ENCODE measurements at places on chromosomes 3 and 15. TPM values are rescaled to one million over a fixed set of nuclear protein-coding genes. Genes with fewer than 3 reads are reported as not detected.

- peak overlapping the region; percentile 65 for H3K4me3 ChIP-seq
- peak overlapping the region; percentile 95 for H3K27ac ChIP-seq
- H3K27me3 ChIP-seq = no peaks in the 10 kb centered on the region
- DNase-seq = peak; percentile 93
Observed at GRCh38 chr3:50321336-50322114, 1.0 kb downstream of the HYAL2 start.

DNA sequence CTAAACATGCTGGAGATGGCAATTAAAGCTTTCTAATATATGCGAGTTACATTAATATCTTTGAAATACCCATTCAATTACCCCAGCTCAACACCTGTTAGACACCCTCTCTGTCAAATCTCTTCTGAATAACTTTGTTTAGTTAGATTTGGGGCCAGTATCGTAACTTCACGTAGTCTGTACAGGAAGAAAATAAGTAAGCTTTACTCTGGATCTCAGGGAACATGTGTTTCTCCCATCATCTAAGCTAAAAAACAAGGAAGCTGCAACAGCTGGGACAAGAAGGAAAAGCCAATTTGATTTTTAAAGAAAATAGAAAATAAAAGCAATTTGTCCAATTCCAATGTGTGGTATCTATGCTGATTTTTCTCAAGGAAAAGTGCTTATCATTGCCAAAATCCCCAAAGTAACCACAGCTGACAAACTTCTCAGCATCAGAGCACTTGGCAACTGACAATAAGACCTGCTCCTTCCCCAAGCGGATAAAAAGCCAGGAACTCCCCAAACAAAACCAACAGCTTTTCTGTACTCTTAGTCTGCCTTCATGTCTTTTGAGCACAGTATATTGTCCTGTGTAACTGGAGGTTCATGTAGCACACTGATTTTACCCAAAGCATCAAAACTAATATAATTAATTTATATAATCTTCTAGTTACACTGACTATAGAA is 279.1 kb downstream of the ZBTB20 start:
- DNase-seq = no peak
- H3K27ac ChIP-seq = no peak overlapping the region
- no peaks in the 10 kb centered on the region for H3K36me3 ChIP-seq
- no peaks in the 10 kb centered on the region for H3K27me3 ChIP-seq
- H3K4me3 ChIP-seq = no peak overlapping the region

DNA sequence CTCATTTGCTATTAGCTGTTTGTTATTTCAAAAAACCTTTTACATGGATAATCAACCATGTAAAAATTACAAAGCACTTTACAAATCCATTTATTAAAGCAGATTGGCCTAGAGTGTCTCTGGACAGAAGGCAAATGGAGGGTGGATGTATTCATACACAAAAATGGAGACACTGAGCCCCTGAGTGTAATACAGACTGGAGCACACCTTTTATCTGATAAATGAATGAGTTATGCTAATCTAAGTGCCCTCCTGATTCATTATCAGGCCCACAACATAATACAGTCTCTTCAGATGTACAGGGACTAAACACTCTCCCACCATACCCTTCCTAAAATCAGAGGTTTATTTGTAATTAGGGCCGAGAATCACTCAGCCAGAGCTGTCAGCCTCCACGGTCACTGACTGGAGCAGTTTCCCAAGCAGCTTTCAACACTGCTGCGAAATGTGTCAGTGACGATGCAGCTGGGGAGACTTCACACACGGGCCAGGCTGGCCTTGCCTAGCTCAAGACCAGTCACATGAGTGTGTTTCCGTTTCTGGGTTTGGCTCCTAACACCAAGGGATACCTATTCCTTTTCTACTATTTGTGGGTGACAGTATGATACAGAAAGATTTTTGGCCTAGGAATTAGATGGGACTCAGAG is 271.8 kb downstream of the ZIC1 start:
- no peaks in the 10 kb centered on the region for H3K4me1 ChIP-seq
- no peaks in the 10 kb centered on the region for H3K36me3 ChIP-seq
- H3K4me3 ChIP-seq = no peak overlapping the region
- no peak overlapping the region for H3K27ac ChIP-seq
- DNase-seq = no peak

GRCh38 chr3:122880173-122880572 is 85.3 kb downstream of the SLC49A4 start:
- no peak for DNase-seq
- H3K27ac ChIP-seq = no peak overlapping the region
- H3K36me3 ChIP-seq = no peaks in the 10 kb centered on the region
- H3K27me3 ChIP-seq = no peaks in the 10 kb centered on the region

- H3K4me3 ChIP-seq = no peak overlapping the region
- H3K4me1 ChIP-seq = peaks cover 4% of the 10 kb centered on the region
- no peaks in the 10 kb centered on the region for H3K27me3 ChIP-seq
- no peak overlapping the region for H3K27ac ChIP-seq
Observed at GRCh38 chr3:151037746-151038477, 47.6 kb upstream of the MED12L start.

GRCh38 chr3:58230876-58231552 is 6.6 kb upstream of the ABHD6 start:
- no peaks in the 10 kb centered on the region for H3K27me3 ChIP-seq
- no peak for DNase-seq
- H3K4me3 ChIP-seq = no peak overlapping the region

GRCh38 chr3:161576714-161577510 is 80.3 kb downstream of the OTOL1 start:
- no peak for DNase-seq
- no peaks in the 10 kb centered on the region for H3K27me3 ChIP-seq
- no peaks in the 10 kb centered on the region for H3K4me1 ChIP-seq
- no peaks in the 10 kb centered on the region for H3K36me3 ChIP-seq
- H3K4me3 ChIP-seq = no peak overlapping the region

DNA sequence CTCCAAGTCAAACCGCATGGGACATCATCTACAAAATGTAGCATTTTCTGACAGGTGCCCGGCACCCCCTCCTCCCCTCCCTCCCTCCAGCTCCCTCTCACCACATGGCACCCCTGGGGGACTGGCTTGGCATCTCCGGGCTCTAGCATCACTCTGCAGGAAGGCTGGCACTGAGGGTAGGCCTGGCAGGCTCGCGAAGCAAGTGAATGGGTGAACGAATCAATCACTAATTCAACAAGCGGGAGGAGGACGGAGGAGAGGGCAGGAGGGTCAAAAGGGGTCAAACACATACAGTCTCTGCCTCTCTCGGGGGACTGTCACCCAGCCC is 155.7 kb downstream of the NUP210 start:
- H3K4me1 ChIP-seq = no peaks in the 10 kb centered on the region
- H3K4me3 ChIP-seq = no peak overlapping the region
- H3K36me3 ChIP-seq = no peaks in the 10 kb centered on the region
- no peak overlapping the region for H3K27ac ChIP-seq

DNA sequence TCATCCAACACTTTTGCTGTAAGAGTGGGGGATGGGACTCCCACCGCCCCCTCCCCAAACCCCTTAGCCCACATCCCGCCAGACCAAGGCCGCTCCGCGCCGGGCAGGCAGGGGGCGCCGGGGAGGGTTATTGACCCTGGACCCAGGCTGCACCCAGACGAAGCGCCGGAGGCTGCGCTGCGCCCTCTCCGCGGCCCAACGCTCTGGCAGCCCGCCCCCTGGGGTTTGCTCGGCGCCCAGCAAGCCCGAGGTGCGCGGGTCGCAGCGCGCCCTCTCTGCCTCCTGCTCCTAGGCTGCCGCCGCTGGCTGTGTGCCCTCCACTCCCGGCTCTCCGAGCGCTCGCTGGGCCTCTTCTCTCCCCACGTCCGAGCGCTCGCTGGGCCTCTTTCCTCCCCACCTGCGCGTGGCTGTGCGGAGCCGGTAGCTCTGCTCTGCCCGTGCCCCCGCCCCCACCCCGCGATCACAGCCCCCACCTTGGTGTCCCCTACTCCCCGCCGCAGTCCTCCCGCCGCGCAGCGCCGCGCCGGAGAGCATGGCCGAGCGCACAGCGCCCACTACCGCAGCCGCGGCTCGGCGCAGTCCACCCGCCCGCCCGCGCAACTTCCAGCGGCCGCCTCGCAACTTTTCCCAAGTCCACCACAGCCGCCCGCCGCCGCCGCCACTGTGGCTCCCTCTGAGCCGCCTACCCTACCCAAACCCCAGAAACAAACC is 1.2 kb downstream of the MECOM start:
- no peak overlapping the region for H3K27ac ChIP-seq
- H3K4me1 ChIP-seq = peaks cover 8% of the 10 kb centered on the region
- H3K27me3 ChIP-seq = no peaks in the 10 kb centered on the region
- peak overlapping the region; percentile 42 for H3K4me3 ChIP-seq
- peak; percentile 48 for DNase-seq

- H3K36me3 ChIP-seq = no peaks in the 10 kb centered on the region
- H3K27me3 ChIP-seq = no peaks in the 10 kb centered on the region
- H3K4me3 ChIP-seq = no peak overlapping the region
- no peaks in the 10 kb centered on the region for H3K4me1 ChIP-seq
- DNase-seq = no peak
Observed at GRCh38 chr3:151285940-151286339, 7.6 kb upstream of the P2RY14 start.

DNA sequence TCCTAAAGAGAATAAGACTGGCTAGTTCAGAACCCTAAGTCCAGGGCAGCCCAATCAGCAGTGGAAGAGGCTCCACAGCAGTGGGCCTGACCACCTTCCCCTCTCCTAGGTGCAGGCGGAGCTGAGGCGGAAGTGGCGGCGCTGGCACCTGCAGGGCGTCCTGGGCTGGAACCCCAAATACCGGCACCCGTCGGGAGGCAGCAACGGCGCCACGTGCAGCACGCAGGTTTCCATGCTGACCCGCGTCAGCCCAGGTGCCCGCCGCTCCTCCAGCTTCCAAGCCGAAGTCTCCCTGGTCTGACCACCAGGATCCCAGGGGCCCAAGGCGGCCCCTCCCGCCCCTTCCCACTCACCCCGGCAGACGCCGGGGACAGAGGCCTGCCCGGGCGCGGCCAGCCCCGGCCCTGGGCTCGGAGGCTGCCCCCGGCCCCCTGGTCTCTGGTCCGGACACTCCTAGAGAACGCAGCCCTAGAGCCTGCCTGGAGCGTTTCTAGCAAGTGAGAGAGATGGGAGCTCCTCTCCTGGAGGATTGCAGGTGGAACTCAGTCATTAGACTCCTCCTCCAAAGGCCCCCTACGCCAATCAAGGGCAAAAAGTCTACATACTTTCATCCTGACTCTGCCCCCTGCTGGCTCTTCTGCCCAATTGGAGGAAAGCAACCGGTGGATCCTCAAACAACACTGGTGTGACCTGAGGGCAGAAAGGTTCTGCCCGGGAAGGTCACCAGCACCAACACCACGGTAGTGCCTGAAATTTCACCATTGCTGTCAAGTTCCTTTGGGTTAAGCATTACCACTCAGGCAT is 33.7 kb downstream of the VIPR1 start:
- H3K27me3 ChIP-seq = no peaks in the 10 kb centered on the region
- no peak overlapping the region for H3K4me3 ChIP-seq
- H3K4me1 ChIP-seq = no peaks in the 10 kb centered on the region
- no peak overlapping the region for H3K27ac ChIP-seq
- H3K36me3 ChIP-seq = no peaks in the 10 kb centered on the region
- DNase-seq = no peak

GRCh38 chr3:75260-75659 is 121.3 kb upstream of the CHL1 start:
- DNase-seq = no peak
- H3K4me1 ChIP-seq = peaks cover 17% of the 10 kb centered on the region
- no peaks in the 10 kb centered on the region for H3K27me3 ChIP-seq
- no peak overlapping the region for H3K27ac ChIP-seq
- H3K4me3 ChIP-seq = no peak overlapping the region

DNA sequence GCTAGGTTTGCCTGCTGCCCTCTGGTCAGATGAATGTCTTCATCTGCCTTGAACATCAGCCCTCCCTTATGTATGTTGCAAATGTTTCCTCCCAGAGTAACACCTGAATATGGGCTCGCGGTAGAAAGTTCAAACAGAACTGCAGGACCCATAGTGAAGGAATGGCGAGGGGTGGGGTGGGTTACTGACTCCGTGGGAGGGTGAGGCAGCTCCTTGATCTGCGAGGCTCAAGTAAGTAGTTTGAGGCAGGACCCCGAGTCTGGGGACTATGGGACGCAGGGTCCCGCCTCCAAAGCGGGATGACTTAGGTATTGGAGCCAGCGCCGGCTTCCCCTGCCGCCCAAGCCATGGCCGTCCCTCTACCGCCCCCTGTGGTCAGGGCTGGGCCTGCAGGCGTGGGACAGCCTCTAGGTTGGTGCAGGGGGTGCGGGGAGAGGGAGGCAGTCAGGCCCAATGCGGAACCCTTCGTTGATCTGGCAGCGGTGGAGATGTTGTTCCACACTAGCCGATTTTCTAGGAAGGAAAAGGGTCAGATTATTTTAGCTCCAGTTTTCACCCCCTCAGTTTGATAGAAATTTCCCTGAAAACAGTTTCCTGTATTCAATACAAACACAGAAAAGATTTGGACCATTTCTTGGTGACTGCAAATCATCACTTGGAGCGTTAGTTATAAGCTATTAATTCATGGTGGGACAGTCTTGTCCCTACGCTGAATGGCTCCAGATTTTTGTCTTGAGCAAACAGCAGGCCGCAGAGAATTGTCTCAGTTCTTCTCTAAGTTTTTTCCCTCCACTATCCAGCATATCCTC is 72.3 kb downstream of the CORO2B start:
- H3K4me1 ChIP-seq = peaks cover under 1% of the 10 kb centered on the region
- no peaks in the 10 kb centered on the region for H3K36me3 ChIP-seq
- no peak overlapping the region for H3K4me3 ChIP-seq
- no peaks in the 10 kb centered on the region for H3K27me3 ChIP-seq
- DNase-seq = no peak
- no peak overlapping the region for H3K27ac ChIP-seq

GRCh38 chr15:73322665-73323373 is 45.9 kb downstream of the HCN4 start:
- H3K4me3 ChIP-seq = no peak overlapping the region
- no peaks in the 10 kb centered on the region for H3K27me3 ChIP-seq
- no peaks in the 10 kb centered on the region for H3K36me3 ChIP-seq
- no peak for DNase-seq

- no peak overlapping the region for H3K4me3 ChIP-seq
- H3K27me3 ChIP-seq = no peaks in the 10 kb centered on the region
- DNase-seq = no peak
- no peaks in the 10 kb centered on the region for H3K4me1 ChIP-seq
Observed at GRCh38 chr3:170598091-170598502, 12.2 kb upstream of the SLC7A14 start.

- H3K36me3 ChIP-seq = no peaks in the 10 kb centered on the region
- peaks cover 8% of the 10 kb centered on the region for H3K4me1 ChIP-seq
- no peak overlapping the region for H3K4me3 ChIP-seq
- no peak overlapping the region for H3K27ac ChIP-seq
- no peak for DNase-seq
- no peaks in the 10 kb centered on the region for H3K27me3 ChIP-seq
Observed at GRCh38 chr3:108219336-108219735, 2.9 kb downstream of the IFT57 start.

GRCh38 chr3:194313560-194314387 is 37.4 kb downstream of the CPN2 start:
- peak overlapping the region; percentile 80 for H3K27ac ChIP-seq
- no peaks in the 10 kb centered on the region for H3K27me3 ChIP-seq
- no peaks in the 10 kb centered on the region for H3K36me3 ChIP-seq
- H3K4me1 ChIP-seq = peaks cover 11% of the 10 kb centered on the region

- no peaks in the 10 kb centered on the region for H3K27me3 ChIP-seq
- peak overlapping the region; percentile 56 for H3K27ac ChIP-seq
- H3K4me3 ChIP-seq = no peak overlapping the region
- H3K36me3 ChIP-seq = no peaks in the 10 kb centered on the region
- H3K4me1 ChIP-seq = peaks cover 22% of the 10 kb centered on the region
Observed at GRCh38 chr15:92665100-92665555, 9.6 kb upstream of the FAM174B start.

The EOMES gene
- 0.05 TPM for polyA plus RNA-seq

The KIF7 gene
- polyA plus RNA-seq = 1.5 TPM

The ECE2 gene
- polyA plus RNA-seq = not detected

The ELL3 gene
- polyA plus RNA-seq = 4.9 TPM

The TUSC7 gene
- polyA plus RNA-seq = not detected

The FRG2C gene
- not detected for polyA plus RNA-seq

Measured in ovary (tissue), 10 donors.